Left colon (tissue), 2 donors: ENCODE measurements at places on chromosomes 5 and 9.

GRCh38 chr5:124599028-124599973 is 147.1 kb downstream of the ZNF608 start:
- DNase-seq = no peak

- no peak for DNase-seq
Measured at GRCh38 chr9:116007824-116008223, 145.8 kb upstream of the PAPPA start.

GRCh38 chr9:100880284-100880683 is 148.2 kb upstream of the PLPPR1 start:
- DNase-seq = no peak

- DNase-seq = no peak
Measured at GRCh38 chr9:20906326-20906725, 125.1 kb downstream of the HACD4 start.

DNA sequence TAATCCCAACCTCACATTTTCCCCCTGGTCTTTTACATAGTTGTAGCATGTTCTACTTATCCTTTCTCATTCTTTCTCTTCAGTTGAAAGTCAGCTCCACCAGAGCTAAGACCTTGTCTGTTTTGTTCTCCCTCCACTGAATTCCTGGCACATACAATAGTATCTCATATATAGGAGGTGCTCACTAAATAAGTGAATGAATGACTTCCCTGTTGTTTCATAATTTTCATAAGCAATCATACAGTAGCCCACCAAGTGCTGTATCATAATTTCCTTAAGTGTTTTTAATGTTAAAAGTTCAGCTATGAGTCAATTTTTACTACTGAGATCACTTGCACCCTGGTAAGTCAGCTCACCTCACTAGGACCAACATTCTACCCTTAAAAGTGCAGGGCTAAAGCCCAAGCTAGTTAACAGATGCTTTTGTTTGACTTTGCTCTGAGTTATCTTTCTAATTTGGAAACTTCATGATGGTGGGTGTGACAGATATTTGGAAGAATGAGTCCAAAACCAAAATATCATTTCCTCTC is 27.6 kb downstream of the TMEM245 start:
- no peak for DNase-seq
